Ovary (tissue), 10 donors: ENCODE measurements at places on chromosomes 6 and 20.

- DNase-seq: no peak
Measured at GRCh38 chr6:144334150-144334708, 49.1 kb downstream of the UTRN start.

GRCh38 chr20:36951979-36952738 lies 651 bp upstream of the SAMHD1 start:
- no peak for DNase-seq

DNA sequence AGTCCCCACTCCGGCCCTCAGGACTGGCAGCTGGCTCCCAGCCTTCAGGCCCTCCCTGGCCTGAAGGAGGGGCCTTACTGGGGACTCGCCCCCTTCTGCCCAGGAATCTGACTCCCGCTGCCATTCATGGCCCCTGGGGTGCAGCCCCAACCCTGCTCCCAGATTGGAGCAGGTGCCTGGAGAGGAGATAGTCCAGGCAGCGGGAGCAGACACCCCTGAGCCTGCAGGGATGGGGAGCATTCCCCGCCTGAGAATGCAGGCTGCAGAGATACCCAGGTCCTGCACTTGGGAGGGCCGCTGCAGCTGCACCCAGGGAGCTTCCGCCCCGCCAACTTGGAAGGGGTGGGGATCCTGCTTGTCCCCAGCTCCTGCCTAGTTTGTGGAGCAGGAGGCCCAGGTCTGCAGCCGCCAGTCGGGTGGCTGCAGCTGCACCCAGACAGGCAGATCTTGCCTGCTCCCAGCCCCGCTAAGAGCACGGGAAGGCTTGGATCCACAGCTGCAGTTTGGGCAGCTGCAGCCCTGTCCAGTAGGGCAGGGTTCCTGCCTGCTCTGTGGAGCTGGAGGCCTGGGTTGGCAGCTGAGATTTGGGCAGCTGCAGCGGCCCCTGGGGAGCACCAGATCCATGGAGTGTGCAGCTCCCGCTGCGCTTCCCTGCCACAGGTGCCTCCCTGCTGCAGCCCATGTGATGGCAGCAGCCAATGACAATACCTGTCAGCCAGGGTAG lies 5.2 kb downstream of the GTSF1L start:
- DNase-seq: no peak

DNA sequence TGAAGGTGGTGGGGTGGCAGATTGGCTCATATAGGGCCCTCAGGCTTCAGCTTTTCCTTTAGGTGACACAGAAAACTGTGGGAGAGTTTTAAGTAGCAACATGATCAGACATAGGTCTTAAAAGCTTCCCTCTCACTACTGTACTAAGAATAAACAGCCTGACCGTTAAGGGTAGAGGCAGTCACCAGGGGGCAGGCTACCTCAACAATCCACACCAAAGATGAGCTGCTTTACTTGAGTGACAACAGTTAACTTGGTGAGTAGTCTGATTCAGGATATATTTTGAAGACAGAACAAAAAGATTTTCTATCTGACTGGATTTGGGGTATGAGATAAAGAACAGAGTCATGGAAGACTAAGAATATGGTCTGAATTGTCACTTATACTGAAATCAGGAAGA lies 193.1 kb upstream of the SHLD1 start:
- DNase-seq: peak; percentile 34

DNA sequence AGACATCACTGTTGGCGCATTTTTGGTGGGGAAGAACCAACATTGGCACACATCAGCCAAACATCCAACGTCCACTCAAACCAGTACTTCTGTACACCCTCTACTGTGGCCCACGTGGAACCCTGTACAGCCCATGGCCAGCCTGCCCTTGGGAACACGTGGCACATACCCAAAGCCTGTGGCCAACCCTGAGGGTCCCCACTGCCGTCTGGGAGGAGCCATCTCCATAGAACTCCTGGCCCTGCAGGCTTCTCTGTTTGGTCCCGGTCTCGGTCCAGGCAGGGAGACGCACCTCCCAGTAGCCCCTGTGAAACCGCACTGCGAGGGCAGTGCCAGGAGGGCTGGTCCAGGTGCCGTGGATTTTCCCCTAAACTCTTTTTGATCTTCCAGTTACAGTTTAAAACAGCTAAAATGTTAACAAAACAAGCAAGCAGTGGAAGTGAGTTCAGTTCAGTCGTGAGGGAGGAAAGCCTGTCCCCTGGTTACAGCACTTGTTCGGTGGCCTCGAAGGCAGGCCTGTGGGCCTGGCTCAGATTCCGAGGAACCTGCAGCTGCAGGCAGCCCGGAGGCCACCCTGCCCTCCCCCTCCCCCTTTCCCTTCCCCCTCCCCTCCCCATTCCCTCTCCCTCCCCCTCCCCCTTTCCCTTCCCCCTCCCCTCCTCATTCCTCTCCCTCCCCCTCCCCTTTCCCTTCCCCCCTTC lies 233.7 kb downstream of the DLL1 start:
- DNase-seq: no peak

DNA sequence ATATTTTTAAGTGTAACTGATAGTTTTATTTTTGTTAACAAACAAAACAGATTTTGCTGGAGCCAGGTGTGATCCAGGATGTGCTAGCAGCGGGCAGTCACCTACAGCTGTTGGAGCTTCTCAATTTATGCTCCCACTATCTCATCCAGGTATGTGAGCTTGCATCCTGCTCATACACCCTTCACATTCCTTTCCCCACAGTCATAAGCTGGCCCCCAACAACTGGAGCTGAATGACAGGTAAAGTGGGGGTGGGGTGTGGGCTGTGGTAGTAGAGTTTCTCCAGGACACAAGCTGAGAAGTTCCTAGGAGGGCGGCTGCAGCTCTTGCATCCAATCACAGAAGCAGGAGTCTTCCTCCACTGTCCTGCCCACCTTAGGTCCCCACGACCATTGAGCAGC lies 140.1 kb downstream of the KLHL32 start:
- no peak for DNase-seq

GRCh38 chr6:35945650-35946025 lies 24.7 kb upstream of the SRPK1 start:
- no peak for DNase-seq
